Stimulated activated CD8-positive, alpha-beta memory T cell treated with anti-CD3 and anti-CD28 coated beads, Interleukin-4, amount 100 ng/mL, for 1 hour (primary cell): ENCODE measurements at places on chromosomes 1 and 21.

DNA sequence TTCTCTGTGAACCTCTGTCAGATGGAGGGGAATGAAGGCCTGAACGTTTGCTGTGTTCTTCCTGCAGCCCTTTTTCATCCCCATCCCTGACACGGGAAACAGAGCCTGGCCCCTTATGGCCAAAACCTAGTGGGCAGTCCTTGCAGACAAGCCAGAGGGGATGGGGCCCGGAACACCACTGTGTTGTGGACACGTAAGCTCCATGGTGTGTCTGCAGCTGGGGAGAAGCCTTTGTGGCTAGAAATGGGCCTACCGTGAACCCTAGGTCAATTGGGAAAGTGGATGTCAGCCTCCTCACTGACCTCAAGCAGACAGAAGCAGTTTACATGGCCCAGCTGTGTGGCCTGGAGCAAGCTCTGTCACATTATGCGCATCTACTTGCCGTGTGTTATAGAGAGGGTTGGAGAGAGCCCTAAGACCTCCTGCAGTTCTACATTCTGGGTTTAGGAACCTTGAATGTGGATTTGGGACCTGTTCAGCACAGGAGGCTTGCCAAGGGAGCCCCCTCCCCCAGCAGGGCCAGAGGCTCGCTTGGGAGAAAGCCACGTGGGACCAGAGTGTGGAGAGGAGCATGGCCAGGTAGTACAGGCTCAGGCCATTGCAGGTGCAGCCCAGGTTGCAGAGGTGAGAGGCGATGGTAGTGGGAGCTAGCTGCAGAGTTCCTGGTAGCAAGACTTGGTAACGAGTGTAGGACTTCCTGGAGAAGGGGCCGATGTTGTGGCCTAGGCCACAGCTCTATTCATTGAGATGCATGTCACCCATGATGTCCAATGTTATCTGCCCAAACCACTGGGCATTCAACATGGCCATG is 20.7 kb downstream of the PARS2 start:
- no peak for DNase-seq

- DNase-seq = no peak
Observed at GRCh38 chr1:69611316-69611715, 43.6 kb downstream of the LRRC7 start.

DNA sequence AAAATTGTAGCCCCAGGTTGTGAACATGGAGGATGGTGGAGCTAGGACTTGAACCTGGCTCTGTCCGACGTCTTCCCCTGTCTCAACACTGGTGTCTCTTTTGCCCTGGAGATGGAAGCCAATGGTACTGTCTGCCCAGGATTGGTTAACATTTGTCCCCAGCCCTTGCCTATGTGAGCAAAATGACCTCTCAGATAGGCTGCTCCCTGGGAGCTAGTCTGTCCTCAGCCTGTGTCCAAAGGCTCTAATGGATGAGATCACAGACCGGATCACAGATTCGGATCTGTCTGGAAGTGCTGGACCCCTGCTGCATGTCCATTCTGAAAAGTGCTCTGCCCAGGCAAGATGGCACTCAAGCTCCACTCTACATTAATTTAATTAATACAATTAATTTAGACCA is 394.4 kb upstream of the VAMP3 start:
- no peak for DNase-seq

DNA sequence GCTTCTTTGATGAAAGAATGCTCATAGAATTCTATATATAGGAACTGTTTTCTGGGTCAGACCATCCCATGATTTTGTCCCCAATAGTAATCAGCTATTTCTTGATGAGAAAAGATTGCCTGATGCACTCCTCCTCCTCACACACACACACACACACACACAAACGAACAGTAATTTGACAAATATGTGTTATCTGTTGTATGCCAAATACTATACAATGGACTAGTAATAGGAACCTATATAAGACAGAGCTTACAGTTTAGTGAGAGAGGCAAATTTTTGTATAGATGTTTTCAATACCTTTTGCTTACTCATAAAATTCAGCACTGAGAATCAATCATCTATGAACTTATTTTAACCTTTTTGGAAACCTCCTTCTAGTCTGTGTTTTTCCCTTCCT is 76.8 kb downstream of the PLA2G4A start:
- no peak for DNase-seq

DNA sequence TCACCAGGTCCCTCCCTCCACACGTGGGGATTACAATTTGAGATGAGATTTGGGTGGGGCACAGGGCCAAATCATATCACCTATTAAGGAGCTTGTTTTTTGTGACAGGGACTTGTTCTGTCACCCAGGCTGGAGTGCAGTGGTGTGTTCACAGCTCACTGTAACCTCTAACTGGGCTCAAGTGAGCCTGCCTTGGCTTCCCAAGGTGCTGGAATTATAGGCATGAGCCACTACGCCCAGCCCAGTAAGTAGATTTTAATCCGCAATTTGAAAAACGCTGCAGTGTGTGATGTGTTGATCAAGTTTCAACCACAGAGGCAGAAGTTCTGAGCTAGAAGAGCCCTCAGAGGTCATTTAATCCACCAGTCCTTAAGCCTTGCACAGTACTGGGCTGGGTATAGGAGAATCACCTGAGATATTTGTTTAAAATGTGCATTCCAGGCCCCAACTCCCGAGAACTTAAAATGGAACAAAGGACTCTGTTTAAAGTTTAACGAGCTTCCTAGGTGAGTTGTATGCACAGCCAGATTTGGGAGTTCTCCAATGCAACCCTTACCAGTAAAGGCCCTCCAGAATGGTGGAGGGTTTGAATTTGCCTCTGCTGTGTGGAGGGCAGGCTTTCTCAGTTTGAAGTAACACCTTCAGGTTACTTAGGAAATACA is 13.4 kb downstream of the RPL11 start:
- DNase-seq = no peak

DNA sequence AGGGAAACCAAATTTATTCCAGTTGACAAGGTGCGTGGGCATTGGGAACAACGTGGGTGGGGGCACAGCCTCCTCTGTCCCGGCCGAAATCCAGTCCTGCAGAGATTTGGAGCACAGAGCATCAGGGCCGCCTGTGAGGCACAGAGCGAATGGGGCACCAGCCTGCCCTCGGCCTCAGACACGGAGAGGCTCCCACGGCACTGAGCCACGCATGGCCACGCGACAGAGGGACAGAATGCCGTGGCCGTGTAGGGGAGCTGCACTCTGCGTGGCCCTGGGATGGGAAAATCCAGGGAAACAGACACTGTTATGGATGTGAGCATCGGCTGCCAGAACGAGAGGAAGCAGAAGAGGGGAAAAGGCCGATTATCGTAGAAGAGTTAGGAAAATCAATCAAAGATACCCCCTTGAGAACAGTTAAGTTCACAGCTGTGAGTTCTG is 13.5 kb upstream of the C1orf159 start:
- DNase-seq = no peak

DNA sequence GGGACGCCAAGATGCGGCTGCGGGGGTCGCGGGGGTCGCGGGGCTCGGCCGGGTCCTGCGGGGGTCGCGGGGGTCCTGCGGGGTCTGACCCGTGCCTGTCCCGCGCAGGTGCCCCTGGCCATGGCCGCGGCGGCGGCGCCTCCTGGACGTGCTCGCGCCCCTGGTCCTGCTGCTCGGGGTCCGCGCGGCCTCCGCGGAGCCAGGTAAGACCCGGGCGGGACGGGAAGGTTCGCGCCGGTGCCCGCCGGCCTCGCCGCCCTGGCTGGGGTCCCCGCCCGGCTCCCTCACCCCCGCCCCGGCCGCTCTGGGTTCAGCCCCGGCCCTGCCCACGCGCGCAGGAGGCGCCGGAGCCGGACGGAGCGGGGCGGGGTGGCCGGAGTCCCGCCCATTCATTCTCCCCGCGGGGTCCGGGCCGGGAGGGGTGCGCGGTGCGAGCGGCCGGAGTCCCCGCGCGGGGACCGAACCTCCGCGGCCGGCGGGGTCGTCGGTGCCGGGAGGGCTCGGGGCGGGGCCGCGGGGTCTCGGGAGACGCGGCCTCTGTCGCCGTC is 380 bp downstream of the COL18A1 start:
- DNase-seq = no peak
